Amygdala (tissue), 56 donors: ENCODE measurements at places on chromosomes 7 and 10.

DNA sequence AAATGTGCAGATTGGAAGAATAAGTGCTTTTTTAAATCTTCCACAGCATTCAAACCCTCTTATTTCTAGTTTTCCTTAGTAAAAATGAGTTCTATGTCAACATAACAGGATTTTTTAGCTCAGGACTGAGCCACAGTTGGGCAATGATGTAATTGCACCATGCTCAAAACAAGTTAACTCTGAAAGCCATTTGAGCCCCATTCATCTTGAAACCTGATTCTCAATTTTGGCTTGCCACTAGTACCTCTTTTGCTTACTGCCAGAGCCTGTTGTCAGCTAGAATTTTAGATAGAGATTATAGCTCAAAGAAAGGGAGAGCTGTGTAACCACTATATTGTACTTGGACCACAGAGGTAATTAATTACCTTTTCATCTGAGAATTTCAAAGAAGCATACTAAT, 1028.5 kb upstream of the PHF14 start:
- no peak for DNase-seq

DNA sequence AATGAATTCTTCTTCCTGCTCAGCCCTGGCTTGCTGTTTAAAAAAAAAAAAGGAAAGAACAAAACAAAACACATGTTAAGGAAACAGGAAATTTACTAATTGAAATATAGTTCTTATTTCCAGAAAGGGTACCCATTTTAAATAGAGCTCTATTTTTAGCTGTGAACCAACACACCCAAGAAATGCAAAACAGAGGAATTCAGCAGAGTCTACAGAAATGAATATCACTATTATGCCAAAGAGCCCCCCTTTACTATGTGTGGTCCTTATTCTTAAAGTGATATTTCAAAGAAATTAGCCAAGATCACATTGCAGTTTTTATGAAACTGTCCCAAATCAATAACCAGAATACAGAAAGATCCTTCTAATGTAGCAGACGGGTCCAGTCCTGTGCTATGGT, 53.7 kb downstream of the CCDC6 start:
- no peak for DNase-seq

DNA sequence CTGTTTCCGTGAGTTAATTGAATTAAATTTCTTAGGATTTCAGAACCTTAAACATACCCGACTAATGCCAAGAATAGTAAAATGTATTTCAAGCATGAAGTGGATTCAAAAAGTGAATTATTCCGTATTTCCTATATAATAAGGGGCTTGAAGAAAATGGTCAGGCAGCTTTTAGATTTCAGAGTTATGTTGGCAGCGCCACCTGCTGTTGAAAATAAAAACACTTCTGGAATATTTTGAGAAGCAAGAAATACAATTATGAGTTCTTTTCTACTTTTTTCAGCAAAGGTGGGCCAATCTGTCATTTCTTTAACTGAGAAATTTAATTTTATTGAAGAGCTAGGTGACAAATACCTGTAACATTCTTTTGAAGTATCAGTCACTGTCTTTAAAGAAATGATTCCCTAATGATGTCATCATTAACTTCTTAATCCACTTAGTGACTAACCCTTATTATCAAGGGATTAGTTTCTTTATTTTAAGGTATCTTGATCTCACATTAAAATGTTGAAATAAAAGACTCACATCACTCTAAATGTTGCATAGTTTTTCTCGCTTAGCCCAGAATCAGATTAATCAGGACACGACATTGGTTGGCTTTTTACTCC, 36.6 kb upstream of the AGR3 start:
- no peak for DNase-seq

GRCh38 chr7:22121702-22122474, 176.2 kb upstream of the CDCA7L start:
- DNase-seq, result no peak
